ENCODE measurements at places on chromosomes 12 and 14.

GRCh38 chr14:52563120-52563519 lies 10.5 kb downstream of the GPR137C start:
- no peak for DNase-seq

DNA sequence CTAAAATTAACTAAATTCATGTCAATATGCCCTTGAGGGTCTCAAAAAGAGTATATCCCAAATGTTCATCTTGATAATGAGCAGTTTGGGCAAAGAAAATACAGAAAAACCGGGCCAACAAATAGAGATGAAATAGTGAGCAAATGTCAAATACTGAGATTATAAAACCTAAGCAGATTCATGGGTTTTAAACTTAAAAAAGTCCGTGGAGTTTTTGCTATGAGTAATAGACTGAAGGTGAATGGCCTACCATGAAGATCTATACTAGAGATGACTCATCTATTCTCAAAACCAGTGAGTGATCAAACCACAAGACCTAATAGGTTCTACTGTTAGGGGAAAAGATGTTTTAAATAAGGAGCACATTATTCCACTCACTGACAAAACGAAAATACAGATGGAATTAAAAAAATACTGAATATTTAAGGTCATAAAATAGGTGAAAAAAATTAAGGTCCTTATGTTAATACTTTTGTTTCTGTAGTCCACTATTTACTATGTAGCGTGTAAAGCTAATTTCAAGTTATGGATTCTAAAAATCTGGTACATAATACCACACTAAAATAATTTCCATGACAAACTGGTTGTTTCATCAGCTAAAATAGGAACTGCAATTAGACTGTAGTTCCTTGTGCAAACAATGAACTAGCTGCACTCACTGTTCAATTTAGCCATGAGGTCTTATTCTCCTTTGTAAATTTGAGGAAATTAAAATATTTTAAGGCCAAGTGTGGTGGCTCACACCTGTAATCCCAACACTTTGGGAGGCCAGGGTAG lies 5.0 kb downstream of the HNRNPC start:
- no peak for DNase-seq

GRCh38 chr12:2498964-2499500 lies 295.7 kb upstream of the FKBP4 start:
- DNase-seq: no peak

DNA sequence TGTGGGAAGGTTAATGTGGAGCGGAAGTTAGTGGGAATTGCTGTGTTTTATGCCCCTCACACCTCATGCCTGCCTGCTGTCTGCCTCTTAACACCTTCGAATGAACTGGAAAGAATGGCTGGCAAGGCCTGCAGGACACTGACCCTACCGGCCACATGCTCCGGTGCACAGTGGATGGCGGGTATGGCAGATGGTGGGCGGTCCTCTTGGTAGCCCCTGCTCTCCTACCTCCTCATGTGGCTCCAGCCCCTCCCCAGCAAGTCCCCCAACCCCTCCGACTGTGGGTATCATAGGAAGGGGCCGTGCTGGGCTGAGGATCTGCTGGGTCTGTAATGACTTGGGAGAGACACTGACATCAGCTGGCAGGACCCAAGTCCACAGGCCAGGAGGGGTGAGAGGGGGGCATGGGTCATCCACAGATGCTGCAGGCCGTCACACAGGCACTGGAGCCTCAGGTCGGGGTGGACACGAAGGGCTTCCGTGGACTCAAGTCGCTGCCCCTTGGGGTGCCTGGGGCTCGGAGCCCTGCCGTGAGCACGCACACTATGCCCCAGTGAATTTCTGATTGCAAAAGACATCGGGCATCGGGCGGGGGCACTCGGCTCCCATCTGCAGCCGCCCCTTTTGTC lies 77.4 kb downstream of the KIF26A start:
- DNase-seq: no peak

GRCh38 chr14:75411214-75411540 lies 16.6 kb upstream of the JDP2 start:
- no peak for DNase-seq

DNA sequence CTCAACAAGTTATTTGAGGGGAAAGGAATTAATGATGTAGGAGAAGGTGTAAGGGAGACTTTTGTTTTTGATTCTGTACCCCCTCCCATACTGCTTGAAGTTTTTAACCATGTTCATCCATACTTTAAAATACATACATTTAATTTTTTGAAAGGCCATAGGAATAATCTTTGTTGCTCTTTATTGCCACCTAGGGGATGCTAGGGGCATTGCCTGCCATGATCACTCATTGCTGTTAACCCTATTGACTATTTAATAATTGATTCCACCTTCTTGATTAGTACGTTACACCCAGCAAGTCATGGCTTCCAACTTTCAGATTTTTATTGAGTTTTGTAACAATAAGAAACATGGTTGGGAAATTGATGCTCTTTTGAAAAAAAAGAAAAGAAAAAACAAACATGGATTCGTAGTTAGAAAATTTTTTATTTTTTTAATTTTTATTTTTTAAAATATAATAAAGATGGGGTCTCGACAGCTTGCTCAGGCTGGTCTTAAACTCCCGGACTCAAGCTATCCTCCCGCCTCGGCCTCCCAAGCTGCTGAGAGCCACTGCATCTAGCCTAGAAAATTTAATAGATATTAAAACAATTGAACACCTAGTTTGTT lies 8.5 kb upstream of the PRKAB1 start:
- no peak for DNase-seq

DNA sequence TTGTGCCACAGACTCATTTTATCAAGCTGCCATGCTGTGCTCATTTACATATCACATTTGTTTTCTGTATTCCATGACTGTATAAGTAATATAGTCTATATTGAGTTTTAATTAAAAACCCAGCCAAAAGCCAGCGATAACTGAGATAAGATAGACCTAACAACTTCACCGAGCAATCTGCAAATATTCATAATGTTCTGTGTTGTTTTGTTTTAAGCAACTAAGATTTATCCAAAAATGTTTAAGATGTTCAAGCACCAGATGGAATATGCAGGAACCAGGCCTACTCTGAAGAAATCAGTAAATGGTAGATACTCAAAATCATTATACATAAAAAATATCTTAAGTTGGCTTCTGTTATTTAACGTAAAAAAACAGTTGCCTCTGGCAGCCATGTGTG lies 295.3 kb downstream of the ITPR2 start:
- DNase-seq: no peak

GRCh38 chr12:69141074-69141473 lies 98.3 kb upstream of the CPSF6 start:
- no peak for DNase-seq
